ENCODE measurements at places on chromosomes 5 and 9.

DNA sequence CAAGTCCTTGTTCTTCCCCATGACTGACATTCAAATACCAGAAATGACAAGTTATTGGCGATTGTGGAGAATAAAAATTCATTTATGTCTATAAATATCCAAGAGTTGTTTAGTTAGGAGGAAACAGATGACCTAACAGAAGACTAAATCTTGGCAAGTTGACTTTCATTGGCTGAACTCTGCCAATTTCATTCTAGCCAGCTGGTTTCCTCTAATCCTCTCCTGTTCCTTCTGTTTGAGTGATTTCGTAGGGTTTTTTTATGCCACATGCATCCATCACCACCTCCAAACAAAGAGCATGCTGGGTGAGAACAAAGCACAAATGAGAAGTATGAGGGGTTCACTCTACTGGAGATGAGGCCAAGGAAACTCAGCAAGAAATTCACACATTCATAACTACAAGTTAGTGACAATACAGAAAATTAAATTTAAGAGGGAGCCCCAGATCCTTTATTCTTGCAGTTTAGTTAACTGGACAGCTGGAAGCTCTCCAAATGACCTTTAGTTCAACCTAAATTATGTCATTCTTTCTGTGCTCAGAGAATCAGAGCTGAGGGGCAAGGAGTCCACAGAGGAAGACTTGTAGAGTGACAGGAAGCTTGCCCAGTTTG lies 932.0 kb downstream of the TLE4 start:
- no peak for DNase-seq

DNA sequence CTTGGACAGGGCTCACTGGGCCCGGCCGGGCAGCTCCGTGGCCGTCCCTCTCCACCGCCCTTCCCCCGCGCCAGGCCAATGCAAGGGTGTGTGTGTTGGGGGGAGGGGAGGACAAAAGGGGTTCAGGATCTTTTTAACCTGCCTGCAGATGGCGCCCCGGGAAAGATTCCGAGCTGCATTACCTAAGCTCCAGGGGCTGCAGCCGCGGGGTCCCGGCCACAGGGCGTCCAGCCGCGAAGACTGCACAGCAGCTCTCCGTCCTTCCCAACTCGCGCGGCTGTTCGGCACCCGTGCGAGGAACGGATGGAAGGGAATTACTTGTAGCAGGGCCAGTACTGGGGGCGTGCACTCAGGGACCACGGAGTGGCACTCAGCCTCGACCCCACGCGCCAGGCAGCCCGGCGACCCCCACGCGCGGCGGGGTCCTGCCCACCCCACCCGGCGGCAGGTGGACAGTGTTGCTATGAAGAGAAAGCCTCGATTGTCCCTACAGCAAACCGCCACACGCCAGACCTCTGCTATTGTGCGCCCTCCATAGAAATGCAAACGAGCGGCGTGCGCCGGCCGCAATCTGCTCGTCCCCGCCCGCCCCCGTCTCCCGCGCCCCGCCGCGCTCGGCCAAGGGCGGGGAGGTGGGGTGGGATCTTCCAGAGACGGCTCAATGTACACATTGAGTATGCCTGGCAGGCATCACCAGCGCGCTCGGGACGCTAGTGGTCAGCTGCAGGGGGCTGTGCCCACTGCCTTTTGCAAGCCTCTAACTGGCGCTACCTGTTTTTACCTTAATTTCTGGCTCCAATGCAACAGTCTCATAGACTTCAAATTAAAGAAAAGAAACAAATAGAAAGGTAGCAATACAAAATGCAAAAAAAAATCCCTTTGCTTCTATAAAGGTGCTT lies 796 bp upstream of the GADD45G start:
- DNase-seq = peak; percentile 18

DNA sequence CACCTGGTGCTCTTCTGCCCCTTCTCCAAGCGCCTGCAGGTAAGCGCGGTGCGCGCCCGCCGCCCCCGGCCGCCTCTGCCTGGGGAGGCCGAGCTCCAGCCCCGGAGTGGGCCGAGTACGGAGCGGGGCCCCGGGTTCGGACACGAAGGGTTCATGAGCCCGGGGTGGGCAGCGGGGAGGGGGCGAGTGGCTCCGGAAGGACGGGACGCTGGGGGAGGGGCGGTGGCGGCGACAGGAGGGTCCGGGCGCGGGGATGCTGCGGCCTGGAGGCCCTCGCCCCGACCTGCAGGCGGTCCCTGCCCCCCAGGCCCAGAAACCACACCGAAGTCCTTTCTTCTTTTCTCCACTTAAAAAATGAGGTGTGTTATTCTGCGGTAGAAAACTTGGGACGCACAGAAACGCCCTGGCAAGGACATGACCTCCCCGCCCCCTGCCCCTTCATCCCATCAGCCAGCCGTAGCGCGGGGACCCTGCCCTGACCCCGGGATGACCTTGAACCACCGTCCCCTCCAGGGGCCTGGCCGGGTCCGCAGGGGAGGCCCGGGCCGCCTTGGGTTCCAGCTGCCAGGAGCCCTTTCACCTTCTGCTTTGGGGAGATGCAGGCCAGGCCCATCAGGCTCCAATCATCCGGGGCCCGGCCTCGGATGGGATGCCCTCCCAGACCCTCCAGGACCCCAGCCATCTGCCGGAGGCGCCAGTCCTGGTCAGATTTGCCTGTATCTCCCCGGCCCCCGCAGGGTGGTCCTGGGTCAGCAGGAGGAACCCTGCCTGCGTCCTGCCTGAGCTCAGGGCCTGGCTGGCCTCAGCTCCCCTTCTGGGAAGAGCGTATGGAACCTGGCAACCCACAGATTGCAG lies 545 bp downstream of the DIPK1B start:
- DNase-seq = no peak

- DNase-seq = peak; percentile 86
Measured at GRCh38 chr5:91384671-91385430, 1.7 kb upstream of the ARRDC3 start.

DNA sequence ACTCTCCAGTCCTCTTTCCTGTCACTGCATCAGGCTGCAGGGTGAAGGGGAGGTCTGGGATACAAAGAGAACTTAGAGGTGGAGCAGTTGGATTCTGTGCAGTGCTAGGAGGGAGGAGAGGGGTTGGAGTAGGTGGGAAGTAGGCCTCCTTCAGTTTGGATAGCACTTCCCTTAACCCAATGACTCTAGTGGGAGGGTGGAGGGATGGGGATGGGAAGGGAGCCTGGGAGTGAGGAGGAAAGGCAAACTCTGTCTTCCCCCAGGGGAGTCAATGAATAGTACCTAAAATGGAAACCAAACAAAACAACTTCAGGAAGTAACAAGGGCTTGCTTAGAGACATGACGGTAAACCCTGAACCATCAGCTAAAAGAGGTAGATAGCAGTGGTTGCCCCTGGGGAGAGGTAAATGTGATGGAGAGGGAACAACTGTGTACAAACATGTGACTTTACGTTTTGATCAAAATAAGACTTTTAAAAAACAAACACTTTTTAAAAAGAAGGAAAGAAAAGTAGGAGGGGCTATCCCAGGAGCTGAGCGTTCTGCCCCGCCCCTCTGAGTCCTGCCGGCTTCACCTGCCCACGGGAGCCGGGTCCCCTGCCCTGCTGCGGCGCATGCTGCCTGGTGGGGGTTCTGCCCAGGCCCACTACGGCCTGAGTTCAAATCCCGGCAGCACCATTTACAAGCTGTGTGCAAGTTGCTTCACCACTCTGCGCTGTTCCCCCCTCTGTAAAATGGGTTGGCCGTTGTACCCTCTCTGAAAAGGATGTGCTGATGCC lies 30.9 kb downstream of the GSN start:
- DNase-seq = peak; percentile 50

- DNase-seq = peak; percentile 68
Measured at GRCh38 chr5:36202521-36202961, 39.2 kb downstream of the NADK2 start.

DNA sequence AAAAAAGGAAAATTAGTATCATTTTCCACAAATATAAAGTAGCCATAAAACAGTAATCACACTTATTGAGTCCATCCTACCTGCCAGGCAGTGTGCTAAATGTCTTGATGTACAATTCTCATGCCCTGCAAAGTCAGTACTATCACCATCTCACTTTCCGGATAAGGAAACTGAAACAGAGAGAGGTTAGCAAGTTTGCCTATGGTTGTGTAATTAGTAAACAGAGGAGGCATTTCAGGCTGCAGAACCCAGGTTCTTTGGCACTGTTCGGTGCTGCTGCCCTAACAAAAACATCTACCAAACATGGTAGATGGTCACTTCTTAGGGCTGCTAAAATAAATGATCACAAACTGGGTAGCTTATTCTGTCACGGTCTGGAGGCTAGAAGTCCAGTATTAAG lies 22.6 kb downstream of the PLAC8L1 start:
- DNase-seq = no peak

GRCh38 chr5:170611449-170612090 lies 107.8 kb downstream of the KCNIP1 start:
- peak; percentile 13 for DNase-seq

- DNase-seq = no peak
Measured at GRCh38 chr9:84609779-84610178, 59.8 kb upstream of the NTRK2 start.

GRCh38 chr5:67178085-67178484 lies 18.5 kb downstream of the CD180 start:
- peak; percentile 29 for DNase-seq

- DNase-seq = peak; percentile 29
Measured at GRCh38 chr5:113776832-113777525, 263.5 kb downstream of the YTHDC2 start.

DNA sequence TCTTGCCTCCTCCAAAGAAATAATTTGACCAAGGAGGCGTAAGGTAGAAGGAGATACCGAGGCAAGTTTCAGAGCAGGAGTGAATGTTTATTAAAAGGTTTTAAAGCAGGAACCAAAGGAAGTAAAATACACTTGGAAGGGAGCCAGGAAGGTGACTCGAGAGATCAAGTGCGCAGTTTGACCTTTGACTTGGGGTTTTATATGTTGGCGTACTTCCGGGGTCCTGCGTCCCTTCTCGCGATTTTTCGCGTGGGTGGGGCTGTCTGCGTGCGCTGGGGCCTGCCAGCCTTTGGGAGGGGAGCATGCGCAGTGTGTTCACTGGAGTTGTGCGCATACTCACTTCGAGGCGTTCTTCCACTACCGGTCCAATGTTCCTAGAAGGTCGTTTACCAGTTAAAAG lies 166.0 kb upstream of the IRX2 start:
- DNase-seq = no peak

GRCh38 chr9:124771867-124772679 lies 962 bp upstream of the NR6A1 start:
- DNase-seq = peak; percentile 75

- no peak for DNase-seq
Measured at GRCh38 chr5:2727550-2727949, 23.9 kb downstream of the IRX2 start.

GRCh38 chr5:51380603-51381207 lies 2.5 kb upstream of the ISL1 start:
- peak; percentile 47 for DNase-seq

GRCh38 chr9:82651474-82651873 lies 411.5 kb downstream of the RASEF start:
- no peak for DNase-seq

DNA sequence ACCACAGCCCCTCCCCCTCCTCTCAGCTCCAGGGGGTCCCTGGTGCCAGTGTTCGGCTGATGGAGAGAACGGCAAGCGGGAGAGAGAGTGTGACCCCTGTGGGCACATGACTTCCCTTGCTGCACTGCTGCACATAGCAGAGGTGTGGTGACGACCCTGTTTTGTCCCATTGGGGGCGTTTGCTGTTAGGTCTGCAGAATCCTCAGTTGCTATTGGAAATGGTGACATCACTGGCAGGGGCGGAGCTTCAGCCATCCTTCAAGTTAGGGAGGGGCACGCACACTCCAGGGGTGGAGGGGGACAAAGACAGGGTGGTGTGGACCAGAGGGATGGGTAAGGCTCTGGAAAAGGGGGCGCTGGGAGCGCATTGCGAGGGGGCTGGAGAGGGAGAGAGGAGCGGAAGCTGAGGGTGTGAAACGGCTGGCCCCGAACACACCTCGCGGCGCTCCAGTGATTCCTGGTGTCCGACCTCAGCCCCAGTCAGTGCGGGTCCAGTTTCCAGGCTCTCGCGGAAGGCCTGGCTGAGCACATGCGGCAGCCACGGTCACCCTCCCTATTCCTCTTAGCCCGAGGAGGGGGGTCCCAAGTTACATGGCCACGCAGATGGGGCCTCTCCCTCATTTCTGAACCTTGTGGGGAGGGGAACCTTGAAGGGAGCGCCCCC lies 764 bp upstream of the GRIN1 start:
- no peak for DNase-seq

DNA sequence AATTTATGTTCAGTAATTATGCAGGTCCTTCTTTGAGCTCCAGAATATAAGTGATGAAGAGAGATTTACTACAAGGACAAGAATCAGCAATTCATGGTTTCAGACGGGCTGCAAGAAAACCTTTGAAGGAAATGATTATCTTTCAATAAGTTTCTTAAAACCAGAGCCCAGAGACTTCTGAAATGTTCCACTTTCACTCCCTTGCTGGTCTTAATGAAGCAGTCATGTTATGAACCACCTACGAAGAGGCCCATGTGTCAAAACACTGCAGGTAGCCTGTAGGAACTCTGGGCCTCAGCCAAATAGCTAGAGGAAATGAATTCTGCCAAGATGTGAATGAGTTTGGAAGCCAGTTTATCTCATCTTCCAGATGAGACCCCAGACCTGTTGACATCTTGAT lies 505.9 kb upstream of the MEF2C start:
- DNase-seq = no peak
